ENCODE measurements at places on chromosomes 11 and 22.

DNA sequence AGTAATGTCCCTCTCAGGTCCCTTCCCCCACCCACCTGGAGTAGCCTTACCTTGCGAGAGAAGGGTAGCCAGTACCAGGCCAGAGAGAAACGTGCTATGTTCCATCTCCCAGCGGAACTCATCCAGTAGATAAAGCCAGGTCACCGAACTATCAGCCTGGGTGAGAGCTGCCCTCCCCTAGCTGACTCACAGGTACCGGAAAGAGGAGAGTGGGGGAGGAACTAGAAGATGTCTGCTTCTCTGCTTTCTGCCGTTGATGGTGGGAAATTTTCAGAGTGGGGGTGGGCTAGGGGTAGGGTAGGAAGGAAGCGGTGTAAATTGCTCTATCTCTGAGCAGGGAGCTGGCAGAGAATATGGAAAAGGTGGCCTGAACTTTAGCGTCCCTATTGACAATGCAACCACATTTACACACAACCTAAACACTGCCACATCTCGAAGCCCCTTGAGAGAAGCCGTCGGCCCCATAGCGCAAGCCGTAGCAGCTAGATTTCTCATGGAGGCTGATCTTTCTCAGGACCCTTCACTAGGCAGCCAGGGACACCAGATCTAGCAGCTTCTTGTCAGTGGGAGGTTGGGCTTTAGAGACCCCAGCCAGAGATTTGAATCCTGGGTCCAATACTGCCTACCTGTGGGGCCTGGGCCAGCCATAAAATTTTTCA lies at the start of gene CD3D:
Gene CD3D (minus strand): TSS at position 203 of the 659 bp plus-strand sequence. CDS start 98 bp downstream, at position 105.
- peak; percentile 40 for DNase-seq

GRCh38 chr11:68724293-68724692 lies 27.0 kb downstream of the TESMIN start:
- DNase-seq, result no peak

DNA sequence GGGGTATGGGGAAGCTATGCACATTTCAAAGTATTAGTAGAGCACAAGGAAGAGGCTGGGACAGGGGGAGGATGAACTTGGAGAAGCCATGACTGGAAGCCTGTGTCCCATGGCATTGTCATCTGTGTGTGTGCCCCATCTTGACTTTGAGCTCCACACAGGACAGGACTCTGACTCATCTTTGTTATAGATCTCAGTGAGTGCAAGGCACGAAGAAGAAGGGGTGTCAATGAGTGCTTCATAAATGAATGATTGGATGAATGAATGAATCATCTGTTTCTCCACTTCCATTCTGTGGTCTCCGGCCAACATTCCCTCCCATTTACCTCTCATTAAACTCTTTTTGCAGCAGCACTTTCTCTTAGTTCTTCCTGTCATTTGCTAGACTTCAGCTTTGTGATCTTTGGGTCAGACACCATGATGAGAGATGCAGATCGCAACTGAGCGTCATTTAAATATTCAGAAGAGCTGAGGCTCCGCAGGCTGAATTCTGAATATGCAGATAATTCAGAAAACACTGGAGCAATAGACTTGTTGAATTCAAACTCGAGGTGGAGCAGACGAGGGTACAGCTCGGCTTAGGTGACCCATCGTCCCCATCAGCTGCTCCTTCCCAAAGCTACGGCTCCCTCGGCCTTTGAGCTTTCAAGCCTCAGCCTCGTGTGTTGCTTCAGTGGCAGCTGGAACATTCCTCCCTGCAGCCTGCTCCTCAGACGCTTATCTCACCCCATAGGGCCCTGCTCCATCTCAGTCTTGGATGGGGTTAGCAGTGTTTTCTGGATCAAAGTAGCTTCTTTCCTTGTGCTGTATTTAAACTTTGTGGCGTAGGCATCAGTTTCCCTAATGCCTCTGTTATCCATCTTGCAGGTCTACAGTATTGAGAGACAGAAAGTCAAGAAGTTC lies 30.8 kb downstream of the APOL3 start:
- no peak for DNase-seq

DNA sequence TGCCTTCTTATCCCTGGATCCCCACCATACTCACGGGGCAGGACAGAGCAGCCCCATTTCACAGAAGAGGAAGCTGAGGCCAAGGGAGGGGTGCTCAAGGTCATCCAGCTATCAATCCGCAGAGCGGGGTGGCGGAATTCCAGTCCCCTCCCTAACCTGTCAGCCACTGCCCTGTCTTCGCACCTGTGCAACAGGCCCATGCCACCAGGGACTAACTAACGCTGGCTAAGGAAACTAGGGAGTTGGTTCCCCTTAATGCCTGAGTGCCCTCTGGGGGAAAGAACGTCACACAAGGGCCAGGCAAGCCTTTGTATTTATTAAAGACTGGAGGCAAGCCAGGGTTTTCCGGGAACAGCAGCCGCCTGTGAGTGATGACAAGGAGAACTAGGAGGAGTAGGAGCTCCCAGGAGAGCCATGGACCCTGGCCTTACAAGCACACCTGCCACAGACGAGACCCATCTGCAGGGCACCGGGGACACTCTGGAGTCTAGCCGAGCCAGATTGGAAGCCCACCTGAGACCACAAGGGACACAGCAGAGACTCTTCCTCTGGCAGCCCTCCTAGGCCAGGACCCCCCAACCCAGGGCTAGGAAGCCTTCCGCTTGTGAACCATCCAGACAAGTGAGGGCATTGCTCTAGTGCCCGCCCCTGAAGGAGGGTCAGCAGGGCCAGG lies 64.4 kb downstream of the MYH9 start:
- no peak for DNase-seq

- no peak for DNase-seq
Observed at GRCh38 chr22:31944700-31945442, 536 bp downstream of the YWHAH start.

DNA sequence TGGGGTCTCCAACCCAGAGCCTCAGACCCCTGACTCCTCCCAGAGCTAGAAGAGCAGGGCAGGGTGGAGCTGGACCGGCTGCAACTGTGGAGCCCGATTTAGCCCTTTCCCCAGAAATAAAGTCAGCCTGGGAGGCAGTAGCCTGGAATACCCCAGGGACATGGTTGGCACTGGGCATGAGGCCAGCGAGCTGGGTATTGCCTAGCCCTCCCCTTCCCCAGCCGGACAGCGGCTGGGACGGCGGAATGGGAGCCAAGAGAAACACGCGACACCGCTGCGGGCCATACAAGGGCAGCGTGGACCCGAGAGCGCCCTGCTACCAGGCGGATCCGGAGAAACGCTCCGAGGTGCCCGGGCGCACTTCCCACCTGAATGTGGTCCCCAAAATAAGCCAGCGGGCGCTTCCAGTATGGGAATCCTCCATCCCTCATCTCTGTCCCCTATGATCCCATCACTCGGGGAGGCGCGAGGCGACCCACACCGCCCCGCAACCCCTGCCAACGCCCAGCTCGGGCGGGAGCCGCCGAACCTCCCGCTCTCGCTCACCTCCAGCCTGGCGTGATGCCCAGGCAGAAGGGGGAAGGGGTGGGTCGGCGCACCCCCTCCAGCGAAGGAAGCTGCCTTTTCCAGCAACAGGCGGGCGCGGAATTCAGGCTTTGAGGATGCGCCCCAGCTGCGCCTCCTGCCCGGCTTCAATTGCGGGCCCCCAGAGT lies 758 bp downstream of the MCAM start:
- DNase-seq, result no peak

DNA sequence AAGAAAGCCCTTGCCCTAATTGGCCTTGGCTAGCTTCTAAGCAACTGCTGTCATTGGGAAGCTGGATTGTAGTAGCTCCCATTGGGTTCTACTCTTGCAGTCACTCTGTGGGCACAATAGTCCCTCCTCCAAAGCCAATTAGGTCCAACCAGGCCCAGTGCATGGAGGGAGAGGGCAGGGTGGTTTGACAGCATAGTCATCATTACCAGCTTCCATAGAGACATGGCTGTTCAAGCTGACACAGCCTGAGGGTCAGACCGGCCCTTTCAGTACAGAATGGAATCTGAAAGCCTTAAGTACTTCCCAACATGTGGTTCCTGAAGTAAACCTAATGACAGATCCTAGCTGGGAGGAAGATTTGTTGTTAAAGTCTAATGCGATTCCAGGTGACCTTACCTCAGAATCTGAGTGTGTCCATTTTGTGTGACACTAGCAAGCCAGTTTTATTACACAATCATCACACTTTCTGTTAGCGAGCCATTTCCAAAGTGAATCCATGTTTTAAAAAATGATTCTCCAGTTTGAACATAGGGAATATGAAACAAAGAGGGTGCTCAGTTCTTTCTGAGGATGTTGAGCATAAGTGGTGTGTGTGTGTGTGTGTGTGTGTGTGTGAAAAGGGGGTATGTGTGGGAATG lies 6.9 kb downstream of the PLET1 start:
- DNase-seq, result no peak
